Posterior vena cava (tissue), 2 donors: ENCODE measurements at places on chromosomes 7 and 10. TPM values are rescaled to one million over a fixed set of nuclear protein-coding genes. Genes with fewer than 3 reads are reported as not detected.

The FGFBP3 gene
- total RNA-seq, result 1.5 TPM

The PNLIPRP1 gene
- 1.1 TPM for total RNA-seq

The TAC1 gene
- total RNA-seq, result 0.19 TPM

The CLEC2L gene
- total RNA-seq, result not detected

The DLG5 gene
- 34.4 TPM for total RNA-seq

The TMUB1 gene
- 27.7 TPM for total RNA-seq

The HSPA12A gene
- total RNA-seq, result 20.8 TPM

The GPR26 gene
- not detected for total RNA-seq

The SVOPL gene
- total RNA-seq, result not detected

The APBB1IP gene
- 20.5 TPM for total RNA-seq

The HMX2 gene
- total RNA-seq, result not detected

The UNC5B gene
- 8.4 TPM for total RNA-seq

The ZNF425 gene
- total RNA-seq, result 0.97 TPM

The CCDC146 gene
- 12.9 TPM for total RNA-seq

The CRYGN gene
- total RNA-seq, result 0.42 TPM

The TCAF2 gene
- 1.4 TPM for total RNA-seq

The SPDYE5 gene
- not detected for total RNA-seq

The DCLRE1A gene
- total RNA-seq, result 5.5 TPM

The NOBOX gene
- not detected for total RNA-seq

The SLC26A3 gene
- not detected for total RNA-seq

The WNT8B gene
- not detected for total RNA-seq

The ERVW-1 gene
- not detected for total RNA-seq

The CADPS2 gene
- total RNA-seq, result 15.6 TPM

The VSIR gene
- total RNA-seq, result 126 TPM

The RAPGEF5 gene
- total RNA-seq, result 56.9 TPM

The UCMA gene
- not detected for total RNA-seq

The PRKAR2B gene
- 5.8 TPM for total RNA-seq

The PKD1L1 gene
- total RNA-seq, result 0.88 TPM

The TDRD1 gene
- total RNA-seq, result 0.48 TPM

The SEM1 gene
- total RNA-seq, result 45.8 TPM

The EIF3B gene
- total RNA-seq, result 90.1 TPM

The ADGRA1 gene
- 0.10 TPM for total RNA-seq

The LIPK gene
- total RNA-seq, result not detected

The ASZ1 gene
- total RNA-seq, result not detected

The ELAPOR2 gene
- total RNA-seq, result 20.4 TPM

The KLF14 gene
- total RNA-seq, result 0.23 TPM

The CDC14C gene
- total RNA-seq, result not detected

The ZNF92 gene
- 7.3 TPM for total RNA-seq

The SFTPA1 gene
- total RNA-seq, result not detected

The PAX4 gene
- total RNA-seq, result not detected

The DOCK1 gene
- 50.8 TPM for total RNA-seq

The OLAH gene
- 1.3 TPM for total RNA-seq

The CPEB3 gene
- total RNA-seq, result 3.5 TPM

The HOXA6 gene
- total RNA-seq, result 9.1 TPM

The CARD11 gene
- 1.9 TPM for total RNA-seq

The DOCK4 gene
- total RNA-seq, result 26.1 TPM

The GCK gene
- total RNA-seq, result 0.51 TPM

The FGL2 gene
- total RNA-seq, result 31.9 TPM

The VWA2 gene
- not detected for total RNA-seq

The BZW2 gene
- 31.3 TPM for total RNA-seq

The FAM180A gene
- total RNA-seq, result 11.9 TPM

The WEE2 gene
- total RNA-seq, result not detected

The AKR1C2 gene
- total RNA-seq, result 42.7 TPM

The IFIT2 gene
- total RNA-seq, result 3.6 TPM

The PPP1R9A gene
- 15.5 TPM for total RNA-seq
